Activated CD4-positive, alpha-beta T cell treated with anti-CD3 and anti-CD28 coated beads, Interleukin-2, amount 10 ng/mL, durations not matched to agents 24 days and 14 days (primary cell): ENCODE measurements at places on chromosomes 7 and 10. TPM values are rescaled to one million over a fixed set of nuclear protein-coding genes. Genes with fewer than 3 reads are reported as not detected.

GRCh38 chr10:92699518-92700381 lies 10.0 kb downstream of the HHEX start:
- DNase-seq = peak; percentile 79

GRCh38 chr10:72308320-72308987 lies 34.7 kb downstream of the DDIT4 start:
- peak; percentile 76 for DNase-seq

DNA sequence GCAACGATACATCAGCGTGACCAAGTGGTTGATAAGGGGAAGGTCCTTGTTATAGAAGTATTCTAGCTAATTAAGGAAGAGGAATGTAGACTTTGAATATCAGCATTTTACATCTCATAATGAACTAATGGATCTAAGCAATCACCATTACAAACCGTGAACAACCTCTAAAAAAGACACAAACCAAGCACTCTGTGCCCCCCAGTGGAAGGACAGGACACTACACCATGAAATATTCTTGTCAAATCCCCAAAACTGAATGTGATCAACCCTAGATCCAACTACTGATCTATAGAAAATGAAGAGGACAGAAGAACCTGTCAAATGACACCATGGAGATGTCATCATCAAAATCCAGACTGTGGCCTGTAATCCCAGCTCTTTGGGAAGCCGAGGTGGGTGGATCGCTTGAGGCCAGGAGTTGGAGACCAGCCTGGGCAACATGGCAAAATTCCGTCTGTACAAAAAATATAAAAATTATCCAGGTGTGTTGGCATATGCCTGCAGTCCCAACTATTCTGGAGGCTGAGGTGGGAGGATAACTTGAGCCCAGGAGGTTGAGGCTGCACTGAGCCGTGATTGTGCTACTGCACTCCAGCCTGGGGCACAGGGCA lies 111.3 kb upstream of the CARD11 start:
- peak; percentile 89 for DNase-seq

GRCh38 chr7:35714407-35714806 lies 19.5 kb upstream of the HERPUD2 start:
- DNase-seq = no peak

DNA sequence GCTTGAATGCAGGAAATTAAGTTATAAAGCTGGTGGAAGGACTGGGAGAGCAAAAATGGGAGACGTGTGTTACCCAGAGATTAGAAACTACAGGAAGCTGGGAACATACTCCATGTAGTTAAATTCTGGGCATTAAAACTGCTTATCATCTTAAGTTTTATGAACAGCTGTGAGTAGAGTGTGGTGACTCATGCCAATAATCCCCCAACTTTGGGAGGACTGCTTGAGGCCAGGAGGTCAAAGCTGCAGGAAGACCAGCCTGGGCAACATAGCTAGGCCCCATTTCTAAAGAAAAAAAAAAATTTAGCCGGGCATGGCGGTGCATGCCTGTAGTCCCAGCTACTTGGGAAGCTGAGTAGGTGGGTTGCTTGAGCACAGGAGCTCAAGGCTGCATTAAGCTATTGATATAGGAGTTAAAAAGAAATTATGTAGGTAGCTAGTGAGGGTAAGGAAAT lies 56.2 kb upstream of the SEPHS1 start:
- no peak for DNase-seq

DNA sequence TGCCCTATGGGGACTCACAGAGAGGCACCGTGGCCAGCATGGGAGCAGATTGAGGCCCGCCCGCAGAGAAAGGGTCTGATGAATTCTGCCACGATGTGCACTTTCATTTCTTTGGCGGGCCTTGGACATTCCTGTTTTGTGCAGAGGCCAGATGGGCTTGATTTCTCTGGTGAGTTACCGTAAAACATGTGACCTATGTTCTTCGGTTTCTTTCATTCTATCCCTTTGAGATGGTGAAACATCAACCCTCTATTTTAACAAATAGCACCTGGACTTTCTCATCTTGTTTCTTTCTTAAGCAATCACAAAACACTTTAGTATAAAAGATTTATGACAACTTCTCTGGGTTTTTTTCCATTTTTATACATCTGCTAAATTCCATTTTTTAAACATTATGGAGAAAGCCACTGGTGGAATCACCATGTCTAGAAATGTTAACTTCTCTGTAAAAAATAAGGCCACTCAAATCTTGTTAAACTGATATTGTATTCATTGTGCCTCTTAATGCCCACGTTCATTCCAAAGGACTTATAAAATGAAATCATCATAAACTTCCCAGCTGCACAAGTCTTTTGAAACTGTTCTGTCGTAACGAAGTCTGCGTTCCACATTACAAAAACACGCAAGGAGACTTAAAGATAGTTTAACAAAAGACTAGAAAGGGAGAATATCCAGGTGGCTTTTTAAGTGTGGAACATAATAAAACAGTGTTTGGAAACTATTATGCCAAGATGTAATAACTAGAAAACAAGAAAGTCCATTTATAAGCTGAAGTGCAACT lies 21.4 kb upstream of the ODAD2 start:
- DNase-seq = no peak

GRCh38 chr10:119655566-119656001 lies 4.4 kb downstream of the BAG3 start:
- DNase-seq = peak; percentile 85

DNA sequence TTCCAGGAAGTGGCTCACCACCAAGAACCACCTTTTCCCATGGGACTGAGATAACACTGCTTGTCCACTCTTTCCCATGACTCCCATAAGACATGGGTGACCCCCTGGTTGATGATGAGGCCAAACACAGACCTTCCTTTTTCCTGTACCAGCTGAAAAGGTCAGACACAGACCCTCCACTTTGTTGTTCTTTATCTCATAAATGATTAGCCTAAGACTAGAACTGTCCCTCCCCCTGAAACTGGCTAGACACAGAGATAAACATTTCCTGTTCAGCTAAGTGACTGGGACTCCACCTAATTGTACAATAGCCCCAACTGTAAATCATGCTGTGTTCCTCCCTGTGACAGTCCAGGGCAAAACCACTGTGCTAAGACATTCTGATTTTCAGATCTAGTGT lies 8.2 kb upstream of the NRG3 start:
- DNase-seq = no peak

GRCh38 chr10:11877591-11877905 lies 54.4 kb downstream of the PROSER2 start:
- DNase-seq = no peak

- DNase-seq = no peak
Observed at GRCh38 chr7:117139397-117139984, 183.4 kb downstream of the WNT2 start.

DNA sequence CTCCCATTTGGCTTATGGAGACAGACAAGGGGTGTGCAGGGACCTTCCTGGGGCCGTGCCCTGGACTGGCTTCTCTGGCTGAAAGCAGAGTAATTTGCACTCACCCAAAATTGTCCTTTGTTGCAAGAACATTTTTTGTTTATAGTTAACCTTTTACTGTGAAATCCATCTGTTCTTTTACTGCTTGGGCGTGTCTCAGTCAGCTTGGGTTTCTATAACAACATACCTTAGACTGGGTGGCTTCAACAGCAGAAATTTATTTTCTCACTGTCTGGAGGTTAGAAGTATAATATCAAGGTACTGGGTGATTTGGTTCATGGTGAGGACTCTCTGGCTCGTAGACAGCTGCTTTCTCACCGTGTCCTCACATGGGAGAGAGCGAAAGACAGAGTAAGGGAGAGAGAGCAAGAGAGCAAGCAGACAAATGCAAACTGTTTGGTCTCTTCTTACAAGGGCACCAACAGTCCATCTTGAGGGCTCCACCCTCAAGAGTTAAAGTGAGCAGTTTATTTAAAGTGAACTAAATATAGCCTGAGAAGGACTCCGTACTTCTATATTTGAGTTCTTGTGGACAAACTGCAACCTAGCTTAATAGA lies 131.0 kb upstream of the NPY start:
- DNase-seq = peak; percentile 15

GRCh38 chr10:33212061-33212748 lies 122.3 kb downstream of the NRP1 start:
- no peak for DNase-seq

- no peak for DNase-seq
Observed at GRCh38 chr10:23037561-23037960, 57.8 kb upstream of the MSRB2 start.

- DNase-seq = no peak
Observed at GRCh38 chr10:49572594-49573114, 33.7 kb upstream of the ERCC6 start.

GRCh38 chr7:140263277-140263676 lies 86.5 kb upstream of the KDM7A start:
- DNase-seq = peak; percentile 86

GRCh38 chr10:111410740-111411139 lies 333.9 kb downstream of the ADRA2A start:
- DNase-seq = no peak

GRCh38 chr10:4020631-4021030 lies 235.6 kb upstream of the KLF6 start:
- DNase-seq = no peak

GRCh38 chr7:79854621-79855020 lies 280.0 kb upstream of the GNAI1 start:
- no peak for DNase-seq

- DNase-seq = peak; percentile 70
Observed at GRCh38 chr7:1924258-1924817, 254.3 kb downstream of the ELFN1 start.

DNA sequence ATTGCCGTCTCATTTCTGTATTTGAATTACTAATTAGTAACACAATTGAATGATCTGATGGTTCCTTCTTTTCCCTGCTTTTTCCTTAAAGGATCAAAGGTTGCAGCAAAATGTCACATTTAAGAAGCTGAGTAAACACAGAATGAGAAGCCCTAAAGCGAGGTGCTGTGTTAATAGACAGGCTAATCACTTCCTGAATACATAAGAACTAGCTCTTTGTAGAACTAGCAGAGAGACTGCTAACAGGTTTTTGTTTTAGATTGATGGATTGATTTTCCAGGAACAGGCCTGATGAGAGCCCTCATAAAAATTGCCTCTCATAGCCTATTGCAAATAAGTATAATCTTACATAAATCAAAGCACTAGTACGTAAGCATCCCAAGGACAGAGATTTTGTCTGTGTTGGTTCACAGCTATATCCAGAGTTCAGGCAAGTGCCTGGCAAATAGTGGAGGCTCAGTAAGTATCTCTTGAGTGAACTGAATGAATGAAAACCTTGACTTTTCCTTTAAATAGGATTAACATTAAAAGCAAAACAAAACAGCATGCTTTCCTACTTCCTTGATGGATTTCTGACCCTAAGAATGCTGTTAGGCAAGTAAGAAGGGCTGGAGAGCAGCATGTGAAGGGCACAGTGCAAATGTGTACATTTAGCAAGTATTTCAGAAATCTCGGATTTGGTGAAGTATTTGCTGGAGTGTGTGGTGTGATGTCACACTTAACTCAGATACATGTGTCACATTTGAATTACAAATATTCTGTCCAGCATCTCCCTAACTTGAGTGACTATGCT lies 3.3 kb downstream of the TMEM229A start:
- no peak for DNase-seq

DNA sequence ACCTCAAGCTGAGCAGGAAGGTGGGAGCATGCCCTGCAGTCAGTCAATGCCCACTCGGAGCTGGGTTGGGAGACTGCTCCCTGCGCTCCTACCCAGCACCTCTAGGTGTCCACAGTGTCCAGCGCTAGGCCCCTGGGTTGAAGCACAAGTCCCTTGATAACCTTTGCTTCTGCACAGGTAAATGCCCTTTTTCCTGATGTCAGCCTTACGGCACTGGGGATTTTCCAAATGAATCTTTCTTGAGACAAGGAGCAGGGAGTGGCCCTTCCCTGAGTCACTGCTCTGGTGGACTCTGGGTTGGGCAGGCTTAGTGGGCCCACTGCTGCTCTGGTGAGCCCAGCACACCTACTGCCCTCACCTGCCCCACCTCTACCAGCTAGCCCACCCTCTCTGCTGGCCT lies 61.9 kb upstream of the OPN4 start:
- no peak for DNase-seq

- DNase-seq = no peak
Observed at GRCh38 chr7:139704308-139704879, 73.4 kb downstream of the HIPK2 start.

GRCh38 chr7:101717628-101718357 lies 88.7 kb upstream of the MYL10 start:
- DNase-seq = no peak

- no peak for DNase-seq
Observed at GRCh38 chr10:116395223-116395985, 32.2 kb upstream of the PNLIPRP3 start.

GRCh38 chr10:60646966-60647796 lies 131.1 kb upstream of the CDK1 start:
- DNase-seq = peak; percentile 85

DNA sequence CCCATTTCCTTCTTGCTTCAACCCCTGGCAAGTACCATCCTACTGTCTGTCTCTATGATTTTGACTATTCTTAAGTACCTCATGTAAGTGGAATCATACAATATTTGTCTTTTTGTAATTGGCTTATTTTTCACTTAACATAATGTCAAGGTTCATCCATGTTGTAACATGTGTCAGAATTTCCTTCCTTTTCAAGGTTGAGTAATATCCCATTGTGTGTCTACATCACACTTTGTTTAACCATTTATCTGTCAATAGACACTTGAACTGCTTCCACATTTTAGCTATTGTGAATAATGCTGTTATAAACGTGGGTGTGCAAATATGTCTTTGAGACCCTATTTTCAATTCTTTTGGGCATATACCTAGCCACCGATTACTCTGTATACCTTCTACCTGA lies 14.0 kb upstream of the CDK14 start:
- no peak for DNase-seq

DNA sequence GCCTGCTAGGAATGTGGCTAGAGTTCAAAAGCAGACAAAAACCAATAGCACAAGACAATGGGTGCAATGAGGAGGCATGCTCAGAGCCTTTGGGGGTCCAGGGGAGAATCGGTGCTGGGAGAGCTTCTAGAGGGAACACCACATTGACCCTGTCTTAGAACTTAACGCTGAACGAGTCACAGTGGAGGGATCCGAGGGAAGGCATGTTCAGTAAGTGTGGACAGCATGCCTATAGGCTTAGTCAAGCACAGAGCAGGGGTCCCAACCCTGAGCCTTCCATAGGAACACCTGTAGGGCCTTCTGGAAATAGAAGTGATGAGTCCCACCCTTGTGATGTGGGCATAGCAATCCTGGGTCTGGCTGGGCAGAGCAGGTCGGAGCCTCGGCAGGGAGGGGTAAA lies 148.7 kb downstream of the PKD1L1 start:
- no peak for DNase-seq

- no peak for DNase-seq
Observed at GRCh38 chr10:11789306-11789705, 33.9 kb upstream of the PROSER2 start.

GRCh38 chr7:55081068-55081467 lies 62.3 kb downstream of the EGFR start:
- no peak for DNase-seq

Gene IDI2
- total RNA-seq = not detected in 2 replicates

Gene ATOH7
- total RNA-seq = not detected in 2 replicates

Gene RET
- 0.12 and 0.62 TPM in 2 replicates for total RNA-seq

Gene CYP3A5
- not detected in 2 replicates for total RNA-seq

Gene SNX10
- 40.1 and 42.1 TPM in 2 replicates for total RNA-seq

Gene OR2A1
- total RNA-seq = not detected in 2 replicates

Gene GRID2IP
- 0.05 TPM in 1 of 2 replicates, not detected in the other for total RNA-seq

Gene DKK1
- total RNA-seq = not detected in 2 replicates

Gene ANKRD61
- total RNA-seq = 0.31 and 0.58 TPM in 2 replicates

Gene FAM180A
- not detected in 2 replicates for total RNA-seq

Gene ANKRD1
- total RNA-seq = not detected in 2 replicates

Gene PLPP4
- total RNA-seq = not detected in 2 replicates
